ENCODE measurements at places on chromosomes 2 and 18.

DNA sequence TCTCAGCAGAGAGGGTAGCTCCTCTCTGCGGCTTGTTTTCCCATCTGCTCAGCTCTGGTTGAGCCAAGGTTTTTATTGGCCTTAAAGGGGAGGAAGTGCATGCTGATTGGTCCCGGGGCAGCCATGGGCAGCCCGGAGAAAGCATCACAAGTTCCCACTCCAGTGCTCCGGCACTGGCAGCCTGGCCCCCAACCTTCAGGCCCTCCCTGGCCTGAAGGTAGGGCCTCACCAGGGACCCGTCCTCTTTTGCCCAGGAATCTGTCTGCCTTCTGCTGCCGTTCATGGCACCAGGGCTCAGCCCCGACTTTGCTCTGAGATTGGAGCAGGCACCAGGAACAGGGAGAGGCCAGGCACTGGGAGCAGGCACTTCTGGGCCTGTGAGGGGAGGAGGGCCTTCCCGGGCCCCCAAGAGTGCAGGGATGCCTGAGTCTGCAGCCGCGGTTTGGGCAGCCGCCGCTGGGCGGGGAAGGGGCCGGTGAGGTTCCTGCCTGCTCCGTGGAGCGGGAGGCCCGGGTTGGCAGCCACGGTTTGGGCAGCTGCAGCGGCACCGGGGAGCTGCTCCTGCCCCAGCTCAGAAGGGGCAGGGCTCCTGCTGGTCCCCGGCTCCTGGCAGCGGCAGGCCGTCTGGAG, 17.5 kb upstream of the ILKAP start:
- DNase-seq = no peak

- DNase-seq = no peak
These were observed 26.7 kb upstream of the ASPRV1 start for GRCh38 chr2:69988086-69988635.

GRCh38 chr2:53782676-53783075, 4.1 kb downstream of the ASB3 start:
- DNase-seq = no peak

DNA sequence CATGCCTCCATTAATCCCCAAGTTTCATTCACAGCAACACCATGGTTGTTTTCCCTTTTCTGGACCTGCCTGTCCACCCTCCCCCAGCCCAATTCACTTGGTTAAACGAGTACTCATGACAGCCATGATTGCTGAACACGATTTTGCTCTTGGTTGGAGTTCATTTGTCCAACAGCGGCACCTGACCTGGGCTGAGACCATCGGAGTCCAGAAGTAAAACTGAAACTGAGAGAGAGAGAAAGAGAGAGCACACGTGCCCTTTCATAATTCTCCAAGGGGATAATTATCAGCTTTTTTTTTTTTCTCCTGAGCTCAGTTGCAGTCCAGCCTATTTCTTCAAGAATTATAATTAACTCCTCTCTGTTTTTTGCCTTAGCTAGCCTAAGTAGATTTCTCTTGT, 13.7 kb upstream of the KIF5C start:
- no peak for DNase-seq

GRCh38 chr2:111068435-111069058, 52.2 kb upstream of the BCL2L11 start:
- no peak for DNase-seq

DNA sequence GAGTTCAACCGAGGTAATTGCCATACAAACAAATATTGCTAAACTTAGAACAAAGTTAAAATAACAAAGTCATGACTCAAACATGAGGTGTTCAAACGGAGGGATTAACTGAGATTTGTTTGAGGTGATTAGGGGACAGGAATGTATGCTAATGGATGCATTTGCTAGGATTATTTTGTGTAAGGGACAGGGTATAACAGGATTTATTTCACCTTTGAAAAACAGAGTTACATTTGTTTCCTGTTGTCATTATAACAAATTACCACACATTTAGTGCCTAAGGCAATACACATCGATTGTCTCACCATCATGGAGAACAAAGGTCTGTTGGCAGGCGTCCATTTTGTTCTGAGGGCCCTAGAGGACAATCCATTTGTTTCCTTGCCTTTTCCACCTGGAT, 304.3 kb upstream of the CNTNAP5 start:
- DNase-seq = no peak

- DNase-seq = no peak
These were observed 114.7 kb downstream of the KCNF1 start for GRCh38 chr2:11026286-11026921.

DNA sequence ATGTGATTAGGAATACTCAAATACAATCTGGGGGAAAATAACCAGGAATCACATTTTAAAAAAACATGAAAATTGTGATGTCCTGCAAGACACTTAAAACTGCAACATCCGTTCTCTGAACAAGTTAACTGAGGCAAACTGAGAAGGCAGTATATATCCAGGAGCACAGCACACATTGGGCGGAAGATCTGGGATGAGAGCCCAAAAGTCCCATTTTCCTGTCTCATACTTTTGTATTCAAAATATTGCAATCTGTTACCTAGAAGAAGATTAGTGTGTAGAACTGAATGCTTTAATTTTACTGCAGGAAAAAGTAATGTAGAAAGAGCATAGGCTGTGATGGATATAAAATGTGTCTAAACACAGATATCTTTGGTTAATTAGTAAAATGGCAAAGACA, 276.8 kb upstream of the FANCL start:
- no peak for DNase-seq

Data from fibroblast of pulmonary artery (primary cell).